ENCODE measurements at places on chromosomes 4 and X.
A peak's percentile ranks its signal among the peaks of the same experiment; 100 is the strongest.

DNA sequence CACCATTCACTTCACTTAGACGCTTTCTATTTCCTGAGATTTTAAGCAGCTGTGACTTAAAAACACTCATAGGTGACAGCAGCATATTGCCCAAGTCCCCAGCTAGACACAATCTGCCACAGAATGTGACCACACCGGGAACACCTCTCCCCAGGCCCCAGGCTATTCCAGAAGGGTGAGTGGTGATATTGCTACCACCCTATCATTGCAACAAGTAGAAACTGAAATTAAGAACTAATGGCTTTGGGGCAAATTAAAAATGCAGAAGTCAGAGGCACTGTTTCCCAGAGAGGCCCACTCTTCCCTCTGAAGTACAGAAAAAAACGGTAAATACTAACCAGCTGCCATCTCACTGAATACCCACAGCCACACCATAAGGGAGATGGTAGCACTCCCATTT lies 35.0 kb downstream of the QDPR start:
- no peak for DNase-seq

DNA sequence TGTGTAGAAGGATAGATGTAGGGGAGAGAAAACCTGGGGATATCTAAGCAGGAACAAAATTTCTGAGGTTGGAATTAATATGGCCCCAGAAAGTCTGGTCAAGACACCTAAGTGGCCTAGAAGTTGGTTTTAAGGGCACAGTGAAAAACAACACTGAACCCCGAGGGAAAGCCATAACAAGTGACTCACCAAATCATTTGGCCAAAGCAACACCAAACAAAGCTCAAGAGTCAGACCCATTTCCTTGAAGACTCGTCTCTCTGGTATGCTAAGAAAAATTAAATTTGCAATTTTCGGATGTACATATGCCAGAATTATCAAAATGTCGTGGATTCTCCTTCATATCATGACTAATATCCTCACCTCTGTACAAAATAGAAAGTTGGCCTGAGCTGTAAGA lies 162.9 kb downstream of the SMIM20 start:
- DNase-seq = no peak

DNA sequence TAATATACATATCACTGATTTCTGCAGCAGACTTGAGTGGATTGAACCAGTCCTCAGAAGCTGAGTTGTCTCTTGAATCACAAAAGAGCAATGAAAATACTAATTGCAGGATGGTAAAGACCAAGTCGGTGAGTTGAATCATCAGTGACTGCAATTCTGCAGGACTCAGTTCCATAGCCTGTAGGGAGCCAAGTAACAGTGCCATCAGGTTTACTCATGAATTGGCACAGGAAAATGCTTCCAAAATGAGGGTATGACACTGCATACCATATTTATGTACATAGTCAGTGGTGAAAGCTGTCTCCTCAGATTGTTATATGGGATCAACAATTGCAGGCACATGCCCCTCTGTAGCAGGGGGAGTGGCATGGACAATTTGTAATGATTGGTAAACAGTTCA lies 192.8 kb downstream of the CCNG2 start:
- DNase-seq = no peak

- peak; percentile 25 for DNase-seq
Measured at GRCh38 chr4:179867300-179867878, 2375.8 kb upstream of the TENM3 start.

DNA sequence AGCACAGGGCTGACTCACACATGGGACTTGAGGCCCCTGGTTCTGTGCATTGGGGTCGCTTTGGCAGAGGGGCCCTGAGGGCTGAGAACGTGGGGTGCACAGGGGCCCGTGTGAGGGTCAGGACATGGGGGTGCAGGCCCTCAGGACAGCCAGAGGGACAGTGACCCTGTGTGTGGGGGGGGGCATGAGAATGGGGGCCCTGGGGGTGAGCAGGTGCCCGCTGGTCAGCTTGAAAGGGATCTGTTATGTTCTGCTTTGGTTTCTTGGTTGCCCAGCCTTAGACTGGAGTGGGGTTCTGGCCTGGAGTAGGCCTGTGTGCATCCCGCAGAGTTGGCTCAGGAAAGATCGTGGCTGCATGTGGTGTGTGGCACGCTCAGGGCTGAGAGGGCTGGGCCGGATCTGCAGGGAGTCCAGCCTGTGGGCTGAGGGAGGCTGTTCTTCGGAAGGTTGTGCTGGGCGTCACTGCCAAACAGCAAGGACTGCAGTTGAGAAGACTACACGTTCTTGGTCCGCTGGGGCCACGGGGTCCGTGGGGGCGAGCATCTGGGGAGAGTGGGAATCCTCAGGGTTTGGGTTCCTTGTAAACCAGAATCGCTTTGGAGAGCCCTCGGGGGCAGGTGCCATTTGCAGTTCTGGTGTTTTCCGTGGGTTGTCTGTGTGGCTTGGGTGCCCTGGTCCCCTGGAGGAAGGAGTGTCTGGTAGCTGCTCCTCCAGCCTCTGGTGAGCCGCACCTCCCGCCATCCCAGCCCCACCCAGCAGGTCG lies 15.2 kb upstream of the UVSSA start:
- peak; percentile 64 for DNase-seq

DNA sequence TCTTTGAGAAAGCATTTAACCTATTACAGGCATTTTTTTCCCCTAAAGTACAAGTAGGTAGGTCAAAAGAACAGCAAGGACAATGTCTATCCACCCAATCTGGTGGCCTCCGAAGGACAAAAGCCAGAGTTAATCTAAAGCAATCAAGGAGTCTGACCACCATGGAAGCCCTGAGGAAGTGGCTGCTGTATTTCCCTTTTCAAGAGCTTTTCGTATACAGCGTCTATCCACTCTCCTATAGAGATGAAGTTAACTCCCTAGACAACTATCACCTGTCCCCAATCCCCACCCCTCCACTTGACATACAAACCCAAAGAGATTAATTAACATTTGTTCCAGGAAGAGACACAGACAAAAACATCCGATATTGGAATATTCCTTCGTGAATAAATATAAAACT lies 85.5 kb downstream of the SNCA start:
- no peak for DNase-seq

DNA sequence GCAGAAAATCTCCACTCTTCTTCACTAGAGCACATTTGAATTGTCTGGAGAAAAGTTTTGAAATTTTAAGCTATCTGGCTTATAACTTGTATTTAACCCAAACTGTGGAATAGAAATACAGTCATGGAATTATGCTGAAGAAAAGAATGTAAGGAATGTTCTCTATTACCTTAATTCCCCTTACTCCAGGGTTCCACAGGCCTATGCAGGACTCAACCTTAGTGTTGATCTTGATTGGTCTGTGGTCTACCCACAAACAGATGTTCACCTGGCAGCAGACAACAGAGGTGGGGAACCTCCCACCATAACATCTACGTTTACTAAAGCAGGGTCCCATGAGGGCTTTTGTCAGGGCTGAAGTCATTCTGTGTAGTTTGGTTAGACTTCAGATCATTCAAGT lies 189.3 kb upstream of the GPRIN3 start:
- no peak for DNase-seq

DNA sequence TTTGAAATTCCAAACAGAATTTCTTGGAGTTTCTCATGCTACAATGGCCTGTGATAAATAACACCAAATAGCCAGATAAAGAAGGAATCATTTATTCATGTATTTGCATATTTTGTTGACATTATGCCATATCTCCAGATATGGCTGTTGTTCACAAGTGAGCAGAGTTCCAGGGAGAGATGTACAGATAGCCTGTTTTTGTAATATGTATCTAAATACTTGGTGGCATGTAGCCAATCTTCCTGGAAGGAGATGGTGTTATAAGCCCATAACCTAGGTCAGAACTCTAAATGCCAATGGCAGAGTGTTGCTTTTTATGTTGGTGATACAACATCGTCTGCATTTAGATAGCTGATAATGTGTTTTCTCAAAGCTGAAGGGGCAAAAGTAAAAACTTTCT lies 292.2 kb downstream of the FBXO8 start:
- no peak for DNase-seq

GRCh38 chrX:12973561-12974304 lies 1.2 kb upstream of the TMSB4X start:
- DNase-seq = peak; percentile 51

DNA sequence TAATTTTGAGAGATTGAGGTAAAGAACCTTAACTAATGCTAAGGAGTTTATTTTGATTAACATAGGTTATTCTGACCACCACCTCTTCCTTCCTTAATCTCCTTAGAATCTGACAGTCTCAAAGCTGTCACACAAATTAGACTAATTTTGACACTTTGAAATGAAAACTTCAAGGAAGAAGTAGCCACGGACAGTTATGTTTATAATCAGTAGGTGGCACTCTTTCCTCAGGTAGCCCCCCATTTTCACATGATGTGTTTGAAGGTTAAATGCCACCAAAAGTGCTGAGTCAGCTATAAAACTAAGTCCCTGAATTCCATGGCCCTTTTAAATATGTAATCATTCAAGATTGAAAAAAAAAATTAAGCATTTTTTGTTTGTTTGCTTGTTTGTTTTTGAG lies 22.4 kb downstream of the TMEM33 start:
- peak; percentile 8 for DNase-seq

DNA sequence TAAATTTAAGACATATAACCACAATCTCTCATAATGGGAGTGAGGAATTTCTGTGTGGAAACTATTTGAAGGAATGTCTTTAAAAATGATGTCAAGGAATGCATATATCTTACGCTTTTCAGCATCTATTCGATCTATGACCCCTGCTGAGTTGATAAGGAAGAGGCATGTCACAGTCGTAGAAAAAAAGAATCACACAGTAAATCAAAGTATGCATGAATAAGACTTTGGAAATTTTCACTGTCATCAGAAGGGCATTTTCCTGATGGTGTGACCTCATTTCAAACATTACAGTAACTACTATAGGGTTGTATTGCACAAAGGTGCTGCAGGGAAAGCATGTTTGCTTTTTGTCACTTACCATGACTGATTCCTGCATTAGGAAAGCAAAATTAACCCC lies 41.5 kb downstream of the REELD1 start:
- no peak for DNase-seq

DNA sequence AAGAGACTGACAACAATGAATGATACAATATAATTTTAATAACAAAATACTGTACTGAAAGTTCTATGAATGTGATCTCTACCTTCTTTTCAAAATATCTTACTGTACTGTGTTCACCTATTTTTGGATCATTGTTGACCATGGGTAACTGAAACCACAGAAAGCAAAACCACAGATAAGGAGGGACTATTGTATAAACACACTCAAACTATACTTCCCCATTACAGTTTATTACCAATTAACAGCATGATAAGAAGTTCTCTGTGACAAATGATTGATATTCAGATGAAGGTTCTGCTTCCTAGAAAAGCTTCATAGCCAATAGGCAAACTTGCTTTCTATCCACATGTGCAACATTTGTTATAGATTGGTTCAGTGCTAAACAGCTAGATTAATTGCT lies 50.1 kb downstream of the GABRG1 start:
- no peak for DNase-seq

DNA sequence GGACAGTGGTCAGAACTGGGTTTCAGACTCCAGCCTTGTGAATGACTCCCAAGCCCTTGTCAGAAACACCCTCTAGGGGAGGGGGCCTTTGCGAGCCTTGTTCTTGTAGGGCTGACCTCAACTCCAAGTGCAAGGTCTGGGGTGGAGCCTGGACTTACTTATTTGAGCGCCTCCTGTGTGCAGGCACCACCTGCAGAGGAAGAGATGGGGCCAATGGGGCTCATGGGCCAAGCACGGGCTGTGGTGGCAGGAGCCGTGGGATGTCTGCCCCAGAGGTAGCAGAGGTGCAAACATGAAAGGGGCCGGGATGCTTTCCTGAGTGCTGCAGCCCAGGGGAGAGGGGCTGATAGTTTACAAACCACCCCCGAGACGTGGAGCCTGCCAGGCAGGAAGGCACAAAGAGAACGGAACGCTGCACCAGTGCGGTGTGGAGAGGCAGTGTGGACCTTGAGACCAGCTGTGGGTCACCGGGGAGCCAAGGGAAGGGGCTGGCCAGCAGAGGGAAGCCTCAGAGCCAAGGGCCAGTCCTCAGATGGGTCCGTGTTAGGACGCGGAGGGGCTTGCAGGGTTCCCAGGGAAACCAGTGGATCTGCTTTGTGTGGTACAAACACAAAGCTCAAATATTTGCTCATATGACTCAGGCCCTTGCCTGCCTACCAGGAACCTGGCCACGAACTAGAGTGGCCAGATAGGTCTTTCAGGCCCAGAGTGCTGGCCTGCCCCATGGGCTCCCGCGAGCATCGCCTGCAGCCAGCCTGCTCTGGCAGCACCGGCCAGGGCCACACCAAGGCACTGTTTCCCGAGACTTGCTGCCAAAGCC lies 8.7 kb upstream of the TADA2B start:
- DNase-seq = no peak

DNA sequence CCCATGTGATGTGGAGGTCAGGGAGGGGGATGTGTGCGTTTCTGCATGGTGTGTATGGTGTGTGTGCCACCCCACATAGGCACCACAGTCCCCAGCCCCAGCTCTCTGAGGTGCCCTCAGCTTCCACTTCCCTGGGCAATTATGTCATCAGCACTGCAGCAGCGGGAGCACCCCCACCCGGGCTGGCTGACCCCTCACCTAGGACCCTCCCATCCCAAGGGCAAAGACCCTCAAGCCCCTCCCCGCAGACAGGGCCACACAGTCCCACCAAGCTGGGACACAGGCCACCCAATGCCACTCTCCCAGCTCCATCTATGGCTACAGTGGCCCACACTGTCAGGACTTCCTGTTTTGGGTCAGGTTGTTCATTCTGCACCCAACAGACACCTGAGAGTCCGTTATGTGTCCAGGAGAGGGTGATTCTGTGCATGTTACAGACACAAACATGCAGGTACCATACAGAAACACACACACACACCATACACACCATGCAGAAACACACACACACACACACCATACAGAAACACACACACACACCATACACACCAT lies 75.2 kb downstream of the JAKMIP1 start:
- DNase-seq = no peak

- no peak for DNase-seq
Measured at GRCh38 chr4:77501851-77502250, 103.8 kb upstream of the CXCL13 start.

DNA sequence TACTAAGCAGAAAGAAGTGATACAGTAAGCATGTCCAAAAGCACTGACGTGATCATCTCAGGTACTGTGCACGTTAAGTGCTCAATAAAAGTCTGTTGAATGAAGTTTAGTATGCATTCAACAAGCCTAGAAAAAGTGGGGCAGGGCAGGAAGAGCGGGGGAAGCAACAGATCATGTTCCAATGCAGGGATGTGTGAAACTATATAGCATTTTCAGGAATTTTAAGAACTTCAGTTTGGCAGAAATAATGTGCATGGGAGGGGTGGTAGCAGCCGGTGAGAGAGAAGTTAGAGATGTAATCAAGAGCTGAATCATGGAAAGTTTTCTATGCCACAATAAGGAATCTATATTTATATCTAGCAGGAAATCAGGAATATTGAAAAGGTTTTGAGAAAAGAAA lies 19.2 kb upstream of the CCNA2 start:
- no peak for DNase-seq

DNA sequence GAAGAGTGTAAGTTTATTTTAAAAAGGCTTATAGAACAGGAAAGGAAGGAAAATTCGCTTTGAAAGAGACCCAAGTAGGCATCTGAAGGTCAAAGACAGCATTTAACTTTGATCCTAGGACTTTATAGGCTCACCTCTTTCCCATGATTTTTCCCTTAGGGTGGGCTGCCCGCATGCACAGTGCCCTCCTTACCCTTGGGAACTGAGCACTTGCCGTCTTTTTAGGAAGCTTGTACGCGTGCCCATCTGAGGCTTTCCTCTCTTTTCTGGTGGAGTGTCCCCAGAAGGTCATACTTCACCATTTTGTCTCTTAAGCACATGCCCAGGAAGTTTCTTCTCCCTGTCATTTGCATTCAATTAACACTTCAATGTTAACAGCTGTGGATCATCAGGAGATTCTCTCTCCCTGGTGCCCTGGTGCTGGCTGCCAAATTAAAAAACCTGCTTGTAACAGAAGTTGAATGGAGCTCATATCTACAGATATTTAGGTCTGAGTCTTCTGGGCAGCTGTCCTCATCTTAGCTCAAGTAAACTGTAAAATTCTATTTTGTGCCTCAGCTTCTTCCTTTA lies 38.4 kb upstream of the IL9R start:
- no peak for DNase-seq

All from G401 (cell line).